HS-27A (cell line): ENCODE measurements at places on chromosomes 2 and 18.

DNA sequence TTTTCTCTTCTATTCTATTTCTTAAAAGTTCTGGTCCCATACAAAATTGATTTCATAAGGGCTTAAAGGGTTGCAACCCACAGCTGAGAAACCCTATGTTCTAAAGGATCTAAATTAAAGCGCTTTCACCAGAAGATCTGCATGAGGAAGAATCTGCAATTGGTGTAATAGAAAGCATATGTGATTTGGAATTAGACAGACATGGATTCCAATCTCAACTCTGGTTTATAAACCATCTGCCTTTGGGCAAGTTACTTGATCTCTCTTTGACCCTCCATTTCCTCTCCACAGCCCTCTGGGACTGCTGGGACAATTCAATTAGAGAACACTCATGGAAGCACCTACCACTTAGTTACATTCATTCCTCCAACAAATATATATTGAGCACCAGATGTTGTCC lies 178.7 kb downstream of the ANTXR1 start:
- DNase-seq, result no peak

DNA sequence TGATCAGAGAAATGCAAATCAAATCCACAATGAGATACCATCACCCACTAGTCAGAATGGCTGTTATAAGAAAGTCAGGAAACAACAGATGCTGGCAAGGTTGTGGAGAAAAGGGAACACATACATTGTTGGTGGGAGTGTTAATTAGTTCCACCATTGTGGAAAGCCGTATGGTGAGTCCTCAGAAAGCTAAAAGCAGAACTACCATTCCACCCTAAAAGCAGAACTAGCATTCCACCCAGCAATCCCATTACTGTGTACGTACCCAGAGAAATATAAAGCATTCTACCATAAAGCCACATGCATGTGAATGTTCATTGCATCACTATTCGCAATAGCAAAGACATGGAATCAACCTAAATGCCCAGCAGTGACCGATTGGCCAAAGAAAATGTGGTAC lies 60.7 kb downstream of the ANKRD62 start:
- no peak for DNase-seq

DNA sequence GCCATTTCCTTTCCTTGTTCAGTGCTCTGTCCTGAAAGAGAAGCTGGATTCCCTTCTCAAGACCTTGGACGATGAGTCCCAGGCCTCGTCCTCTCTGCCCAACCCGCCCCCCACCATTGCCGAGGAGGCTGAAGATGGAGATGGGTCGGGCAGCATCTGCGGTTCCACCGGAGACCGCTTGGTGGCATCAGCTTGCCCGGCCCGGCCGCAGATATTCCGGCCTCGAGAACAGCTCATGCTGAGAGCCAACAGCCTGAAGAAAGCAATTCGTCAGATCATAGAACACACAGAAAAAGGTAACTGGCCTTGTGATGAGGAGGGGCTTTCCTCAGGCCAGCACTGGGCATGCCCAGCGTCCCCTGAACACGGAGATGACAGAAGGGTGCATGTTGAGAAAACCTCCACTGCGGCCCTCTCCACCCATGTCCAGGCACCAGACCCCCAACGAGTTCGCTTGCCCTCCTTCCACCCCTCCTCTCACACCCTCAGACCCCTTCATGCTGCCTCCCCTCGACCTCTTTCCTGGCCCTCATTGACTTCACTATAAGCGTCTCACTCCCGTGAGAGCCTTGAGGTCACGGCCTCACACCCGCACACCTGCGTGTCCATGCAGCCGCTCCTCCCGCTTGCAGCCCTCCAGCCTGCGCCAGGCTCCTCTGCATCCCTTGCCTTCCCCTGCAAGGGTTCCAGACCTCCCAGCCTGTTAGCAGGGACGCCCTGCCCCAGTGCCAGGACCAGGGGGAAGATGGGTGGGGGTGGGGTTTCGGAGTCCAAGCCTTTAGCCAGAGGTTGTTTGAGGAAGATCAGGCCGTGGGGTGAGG lies 95.0 kb downstream of the DGKD start:
- DNase-seq, result no peak

- DNase-seq, result no peak
Observed at GRCh38 chr18:25326361-25326952, 25.5 kb downstream of the ZNF521 start.

DNA sequence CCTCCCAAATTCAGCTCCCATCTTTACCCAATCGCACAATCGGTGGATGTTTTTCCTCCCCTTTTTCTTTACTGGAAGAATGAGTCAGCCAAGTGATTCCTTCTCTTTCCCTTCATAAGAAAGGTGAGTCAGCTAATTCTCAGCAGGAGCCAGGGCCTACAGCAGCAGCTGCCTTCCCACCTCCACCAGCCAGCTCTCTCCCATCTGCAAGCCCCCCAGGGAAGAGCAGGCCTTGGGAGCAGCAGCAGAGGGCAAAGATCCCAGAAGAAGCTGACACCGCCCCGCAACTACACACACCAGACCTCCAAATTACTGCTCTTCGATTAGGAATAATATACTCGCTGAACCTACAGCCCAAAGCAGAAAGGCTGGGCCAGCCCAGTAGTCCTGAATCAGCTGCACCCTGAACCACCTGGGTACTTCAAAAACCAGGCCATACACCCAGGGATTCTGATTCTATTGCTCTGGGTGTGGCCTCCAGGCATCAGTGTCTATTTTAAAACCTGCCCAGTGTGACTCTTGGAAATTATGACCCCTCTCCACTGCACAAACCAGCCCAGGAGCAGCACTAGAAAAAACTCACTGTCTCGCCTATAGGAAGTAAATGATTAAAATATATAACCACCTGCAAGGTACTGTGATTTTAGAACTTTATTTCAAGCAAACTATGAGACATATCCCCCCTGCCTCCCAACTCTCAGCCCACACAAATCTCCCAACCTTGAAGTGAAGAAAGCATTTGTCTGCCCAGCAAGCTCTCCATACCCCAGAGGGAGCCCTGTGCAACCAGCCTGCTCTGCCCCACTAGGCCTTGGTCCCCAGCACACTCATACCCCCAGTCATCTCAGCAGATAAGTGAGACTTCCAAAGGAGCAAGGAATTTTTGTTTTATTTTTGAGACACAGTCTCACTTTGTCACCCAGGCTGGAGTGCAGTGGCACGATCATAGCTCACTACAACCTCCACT lies 7.3 kb downstream of the SFXN5 start:
- peak; percentile 30 for DNase-seq

DNA sequence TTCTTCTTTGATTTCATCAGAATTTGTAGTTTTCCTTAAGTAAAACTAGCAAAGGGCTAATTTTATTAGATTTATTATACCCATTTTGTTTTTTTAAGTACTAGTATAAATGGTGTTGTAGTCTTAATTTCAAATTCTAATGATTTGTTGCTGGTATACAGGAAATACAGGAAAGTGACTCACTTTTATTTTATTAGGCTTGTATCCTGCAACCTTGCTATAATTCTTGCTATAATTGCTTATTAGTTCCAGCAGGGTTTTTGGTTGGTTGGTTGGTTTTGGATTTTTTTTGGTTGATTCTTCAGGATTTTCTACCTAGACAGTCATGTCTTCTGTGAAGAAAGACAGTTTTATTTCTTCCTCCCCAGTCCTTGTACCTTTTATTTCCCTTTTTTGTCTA lies 110.6 kb upstream of the IL1R2 start:
- DNase-seq, result no peak

GRCh38 chr2:43708178-43708577 lies 31.9 kb upstream of the C1GALT1C1L start:
- no peak for DNase-seq

GRCh38 chr2:62895632-62896009 lies 155.0 kb upstream of the OTX1 start:
- no peak for DNase-seq

DNA sequence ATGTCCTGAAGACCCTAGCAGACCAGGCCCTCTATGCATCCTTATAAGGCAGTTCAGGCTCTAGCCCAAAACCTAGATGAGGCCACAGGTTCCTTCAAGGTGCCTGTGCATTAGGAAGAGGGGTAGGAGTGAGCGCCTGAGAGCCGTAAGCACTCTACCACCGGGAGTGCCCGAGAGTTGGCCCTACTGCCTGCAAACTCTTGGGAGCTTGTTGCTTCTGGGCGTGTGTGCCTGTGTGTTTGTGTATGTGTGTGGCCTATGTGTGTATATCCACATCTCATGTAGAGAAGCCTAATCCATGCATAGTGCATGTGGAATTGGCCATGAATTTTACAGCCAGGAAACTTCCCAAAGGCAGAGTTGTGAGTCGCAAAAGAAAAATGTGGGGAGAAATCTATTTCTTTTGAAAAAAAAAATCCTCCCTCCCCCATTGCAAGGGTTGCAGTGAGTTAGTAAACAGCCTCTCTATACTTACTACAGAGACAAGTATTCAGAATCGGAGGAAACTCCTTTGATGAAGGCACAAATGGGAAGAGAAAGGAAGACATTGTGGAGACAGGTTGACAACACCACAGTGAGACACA lies 96.8 kb downstream of the ADD2 start:
- no peak for DNase-seq

DNA sequence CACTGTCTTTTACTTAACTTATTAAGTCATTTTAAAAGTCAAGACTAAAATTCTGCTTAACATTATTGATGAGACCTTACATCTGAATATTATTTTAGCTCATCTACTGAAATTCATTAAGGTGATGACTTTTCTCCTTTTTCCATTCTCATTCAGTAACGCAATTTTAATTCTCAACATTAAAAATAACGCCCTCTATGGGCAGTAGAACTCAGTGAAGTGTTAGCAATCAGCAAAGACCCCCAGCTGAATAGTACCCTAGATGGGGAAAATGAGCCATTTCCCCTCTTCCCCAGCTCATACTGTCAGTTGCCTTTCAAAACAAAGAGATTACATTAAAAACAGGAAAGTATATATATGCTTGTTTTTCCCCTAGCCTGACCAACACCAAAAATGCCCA lies 203.3 kb downstream of the NR4A2 start:
- DNase-seq, result no peak

DNA sequence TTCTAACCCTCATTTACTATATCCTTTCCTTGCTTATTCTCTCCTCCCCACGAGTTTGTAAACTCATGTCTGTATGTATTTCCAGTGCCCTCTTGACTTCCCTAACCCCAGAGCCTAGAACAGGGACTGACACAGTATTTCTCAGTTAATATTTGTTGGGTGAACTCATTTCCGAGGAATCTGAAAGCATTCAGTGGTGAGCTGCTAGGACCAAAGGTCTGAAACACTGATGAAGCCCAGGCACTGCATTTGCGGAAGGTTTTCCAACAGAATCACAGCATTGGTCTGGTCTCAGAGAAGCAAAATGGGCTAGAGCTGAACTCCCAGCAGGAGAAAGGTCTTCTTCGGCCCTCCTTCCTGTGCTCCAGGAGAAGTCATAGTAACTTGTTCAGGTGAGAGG lies 56.8 kb downstream of the SOX11 start:
- no peak for DNase-seq

DNA sequence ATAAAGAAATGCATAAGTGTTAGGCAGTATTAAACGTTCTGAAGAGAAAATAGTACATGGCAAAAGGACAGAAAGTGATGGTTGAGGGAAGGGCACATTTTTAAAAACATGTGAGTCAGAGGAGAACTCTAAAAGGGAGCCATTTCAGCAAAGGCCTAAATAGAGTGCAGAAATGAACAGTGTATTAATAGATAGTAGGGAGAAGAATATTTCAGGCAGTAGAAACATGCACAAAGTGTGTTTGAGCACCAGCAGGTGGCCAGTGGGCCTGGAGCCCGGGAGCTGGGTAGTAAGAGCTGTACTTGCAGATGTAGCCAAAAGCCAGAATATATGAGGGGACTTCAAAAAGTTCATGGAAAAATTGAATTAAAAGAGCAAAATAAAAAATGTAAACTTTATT lies 288.1 kb upstream of the FIGN start:
- DNase-seq, result no peak

- no peak for DNase-seq
Observed at GRCh38 chr2:64260817-64261216, 116.6 kb upstream of the PELI1 start.

- DNase-seq, result no peak
Observed at GRCh38 chr2:14363137-14363536, 269.4 kb upstream of the LRATD1 start.
